ENCODE measurements at places on chromosomes 6 and 20.

DNA sequence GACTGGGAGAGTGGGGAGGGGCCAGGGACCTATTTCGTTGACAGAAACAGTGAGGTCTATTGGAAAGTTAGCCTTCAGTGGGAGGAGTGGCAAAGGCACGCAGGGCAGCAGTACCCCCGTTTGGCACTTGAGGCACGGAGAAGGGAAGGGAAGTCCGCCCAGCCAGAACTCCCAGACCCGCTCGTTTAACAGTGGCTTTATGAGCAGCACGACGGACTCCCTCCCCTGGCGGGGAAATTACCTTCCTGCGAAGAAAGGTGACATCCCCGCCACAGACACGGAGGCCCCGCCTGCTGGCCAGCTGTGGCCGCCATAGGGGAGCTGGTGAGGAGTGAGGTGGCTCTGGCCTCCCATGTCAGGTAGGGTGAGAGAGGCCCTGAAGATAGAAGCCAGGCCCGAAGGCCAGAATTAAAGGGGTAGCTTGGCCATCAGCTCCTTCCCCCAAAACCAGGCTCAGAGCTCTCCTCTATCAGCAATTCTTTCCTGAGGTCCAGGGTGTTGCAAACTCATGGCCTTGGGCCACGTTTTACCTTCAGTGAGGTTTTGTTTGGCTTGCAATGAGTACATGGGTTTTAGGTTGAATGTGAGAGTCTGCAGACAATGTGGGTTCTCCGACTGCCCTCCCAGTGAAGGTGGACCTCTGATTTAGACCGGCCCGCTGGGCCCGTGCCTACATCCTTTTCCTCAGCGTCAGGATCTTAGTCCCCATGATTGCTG is 123.7 kb downstream of the MRPL14 start:
- peak; percentile 37 for DNase-seq

DNA sequence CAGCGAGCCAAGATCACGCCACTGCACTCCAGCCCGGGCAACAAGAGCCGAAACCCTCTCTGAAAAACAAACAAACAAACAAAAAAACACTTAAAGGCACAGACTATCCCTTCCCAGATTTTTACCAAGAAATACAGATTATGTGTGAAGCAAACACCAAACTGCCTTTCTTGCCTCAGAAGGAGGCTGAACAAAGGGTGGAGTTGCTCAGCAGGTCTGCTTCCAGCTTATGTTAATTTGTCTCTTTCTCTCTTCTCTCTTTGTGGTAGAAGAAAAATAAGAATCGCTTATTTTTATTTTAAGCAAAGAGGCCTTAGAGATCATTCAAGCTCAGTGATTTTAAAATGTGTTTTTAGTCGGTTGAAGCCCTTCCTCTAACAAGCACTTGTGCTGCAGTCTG is 14.2 kb downstream of the TUBB2A start:
- no peak for DNase-seq

DNA sequence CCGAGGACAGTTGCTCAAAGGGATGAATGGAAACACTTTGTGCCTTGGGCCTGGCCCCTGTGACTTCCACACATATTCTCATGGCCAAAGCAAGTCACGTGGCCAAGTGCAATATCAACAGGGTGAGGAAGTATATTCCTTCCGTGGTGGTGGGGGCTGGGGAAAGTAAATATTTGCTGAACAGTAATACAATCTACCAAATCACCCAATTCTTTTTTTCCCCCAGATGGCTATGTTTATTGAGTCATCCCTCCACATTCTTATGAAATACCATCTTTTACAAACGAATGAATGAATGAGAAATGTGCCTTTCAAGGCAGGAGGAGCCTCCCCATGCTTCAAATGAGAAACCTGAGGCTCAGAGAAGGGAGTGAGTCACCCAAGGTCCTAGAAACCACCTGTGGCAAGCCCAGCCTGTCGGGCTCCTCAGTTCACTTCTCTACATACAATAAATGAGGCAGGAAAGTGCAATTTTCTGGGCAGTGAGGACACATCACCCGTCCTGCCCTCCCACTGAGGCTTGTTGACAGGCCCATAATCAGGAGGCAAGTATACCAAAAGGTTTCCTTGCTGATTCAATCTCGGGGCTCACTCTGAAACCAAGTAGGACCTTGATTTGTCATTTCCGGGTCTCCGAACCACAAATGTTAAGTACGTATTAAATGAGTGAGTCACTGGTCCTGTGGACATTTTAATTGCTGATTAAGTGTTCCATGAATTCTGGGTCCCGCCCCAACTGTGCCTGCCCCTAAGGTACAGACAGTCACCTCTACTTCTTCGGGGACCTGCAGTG is 25.3 kb upstream of the TOP1 start:
- peak; percentile 58 for DNase-seq

GRCh38 chr6:166289207-166290060 is 18.8 kb downstream of the PRR18 start:
- DNase-seq = no peak

DNA sequence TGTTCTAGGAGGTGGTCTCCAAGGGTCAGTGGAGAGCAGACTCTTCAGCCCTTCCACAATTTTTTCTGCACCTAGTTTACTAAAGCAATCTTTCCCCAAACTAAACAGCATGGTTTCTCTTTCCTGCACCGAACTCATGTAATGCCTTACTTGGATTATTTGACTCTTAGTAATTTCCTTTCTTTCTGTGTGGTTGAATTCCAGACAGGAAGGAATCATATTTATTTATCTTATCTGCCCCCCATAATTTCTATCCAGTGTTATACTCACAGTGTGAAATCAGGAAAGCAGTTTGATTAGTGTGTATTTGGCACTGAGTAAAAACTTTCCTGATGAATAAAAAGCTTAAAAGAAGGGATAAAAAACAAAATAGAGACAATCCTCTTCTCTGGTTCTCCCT is 140.3 kb upstream of the STMND1 start:
- no peak for DNase-seq

GRCh38 chr20:46835418-46835817 is 59.2 kb upstream of the EYA2 start:
- no peak for DNase-seq

GRCh38 chr6:52286798-52287432 is 2.4 kb upstream of the MCM3 start:
- peak; percentile 89 for DNase-seq

GRCh38 chr6:50816115-50816675 is 2.5 kb upstream of the TFAP2B start:
- peak; percentile 79 for DNase-seq

- no peak for DNase-seq
Observed at GRCh38 chr20:3168079-3168828, 5.1 kb downstream of the LZTS3 start.

GRCh38 chr6:137866200-137866913 is 702 bp upstream of the TNFAIP3 start:
- peak; percentile 63 for DNase-seq

GRCh38 chr6:169566319-169566718 is 135.5 kb downstream of the WDR27 start:
- DNase-seq = no peak

- DNase-seq = no peak
Observed at GRCh38 chr20:57716901-57717300, 7.1 kb upstream of the PMEPA1 start.

DNA sequence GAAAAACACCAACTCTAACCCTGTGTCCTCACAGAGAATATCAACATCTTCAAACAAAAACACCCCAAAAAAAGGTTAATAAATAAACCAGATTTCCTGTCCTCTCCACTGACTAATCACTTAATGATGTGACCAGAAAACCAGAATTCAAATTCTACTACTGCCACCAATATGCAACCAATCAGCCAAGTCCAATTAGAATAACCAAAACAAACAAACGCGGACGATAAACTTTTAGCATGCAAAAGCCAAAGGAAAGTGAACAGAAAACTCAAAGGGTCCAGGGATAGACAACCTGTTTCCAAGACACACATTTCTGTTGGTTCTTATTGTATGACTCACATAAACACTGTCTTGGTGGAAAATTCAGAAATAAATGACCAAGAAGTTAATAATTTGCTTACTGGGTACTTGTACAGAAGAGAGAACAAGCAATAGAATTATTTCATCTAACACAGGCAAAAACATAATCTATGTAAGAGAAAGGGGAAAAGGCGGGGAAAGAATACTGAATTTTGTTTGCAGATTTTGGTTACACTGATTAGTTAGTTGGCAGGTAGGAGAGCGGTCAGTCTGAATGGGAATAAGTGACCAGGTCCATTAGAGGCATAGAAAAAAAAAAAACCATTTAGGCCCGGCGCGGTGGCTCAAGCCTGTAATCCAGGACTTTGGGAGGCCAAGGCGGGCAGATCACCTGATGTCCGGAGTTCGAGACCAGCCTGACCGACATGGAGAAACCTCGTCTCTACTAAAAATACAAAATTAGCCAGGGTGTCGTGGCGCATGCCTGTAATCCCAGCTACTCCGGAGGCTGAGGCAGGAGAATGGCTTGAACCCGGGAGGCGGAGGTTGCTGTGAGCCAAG is 34.1 kb downstream of the HFE start:
- DNase-seq = no peak

- DNase-seq = peak; percentile 53
Observed at GRCh38 chr6:10643201-10643651, 51.2 kb downstream of the C6orf52 start.

- DNase-seq = peak; percentile 69
Observed at GRCh38 chr20:49676581-49677291, 36.9 kb downstream of the B4GALT5 start.

DNA sequence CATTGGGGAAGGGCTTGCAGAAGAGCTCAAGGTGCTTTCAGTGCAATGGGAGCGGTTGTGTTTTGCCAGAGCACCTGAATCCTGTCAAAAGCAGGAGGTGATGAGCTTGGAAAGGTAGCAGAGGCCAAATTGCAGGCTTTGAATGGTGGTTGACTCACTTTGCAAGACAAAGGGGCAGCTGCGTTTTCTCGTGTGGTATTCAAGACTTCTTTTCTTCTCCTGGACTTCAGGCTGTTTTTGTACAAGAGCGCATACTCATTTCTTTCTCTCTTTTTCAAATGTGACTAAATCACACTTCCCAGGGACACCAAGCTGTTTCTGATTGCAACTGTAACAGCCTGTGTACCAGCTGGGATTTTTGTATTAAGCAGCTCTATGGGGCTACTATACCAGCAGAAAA is 32.3 kb downstream of the GHRH start:
- DNase-seq = no peak

DNA sequence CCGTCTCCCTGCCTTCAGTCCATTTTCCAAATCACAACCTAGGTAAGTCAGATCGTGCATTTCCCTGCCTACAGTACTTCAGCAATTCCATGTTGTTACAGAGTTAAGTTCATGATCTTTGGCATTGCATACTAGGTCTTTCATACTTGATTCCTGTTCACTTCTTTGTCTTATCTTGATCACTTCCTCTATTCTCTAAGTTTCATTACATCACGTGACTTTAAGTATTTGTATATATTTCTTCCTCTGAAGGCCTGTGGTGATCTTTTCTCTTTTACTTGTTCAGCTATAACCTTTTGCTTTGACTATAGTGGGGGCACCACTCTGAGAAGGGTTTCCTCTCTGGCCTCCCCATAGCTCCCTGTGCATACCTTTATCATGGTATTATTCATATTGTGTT is 100.2 kb downstream of the TRMT11 start:
- no peak for DNase-seq

DNA sequence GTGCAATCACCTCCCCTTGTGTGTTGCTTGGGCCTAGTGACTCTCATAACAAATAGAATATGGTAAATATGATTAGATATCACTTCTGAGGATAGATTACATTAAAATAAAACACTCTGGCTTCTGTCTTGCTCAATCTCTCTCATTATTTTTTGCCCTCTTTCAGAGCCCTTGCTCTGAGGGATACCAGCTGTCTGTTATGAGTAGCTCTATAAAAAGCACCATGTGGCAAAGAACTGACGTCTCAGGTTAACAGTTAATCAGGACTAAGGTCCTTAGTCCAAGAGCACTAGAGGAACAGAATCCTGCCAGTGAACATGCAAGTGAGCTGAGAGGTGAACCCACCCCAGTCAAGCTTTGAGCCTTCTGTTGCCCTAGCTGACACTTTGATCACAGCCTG is 402.2 kb upstream of the HTR1E start:
- DNase-seq = no peak

GRCh38 chr6:71367756-71368155 is 79.1 kb downstream of the OGFRL1 start:
- DNase-seq = peak; percentile 82

GRCh38 chr6:137148306-137149034 is 25.0 kb downstream of the IL22RA2 start:
- no peak for DNase-seq

DNA sequence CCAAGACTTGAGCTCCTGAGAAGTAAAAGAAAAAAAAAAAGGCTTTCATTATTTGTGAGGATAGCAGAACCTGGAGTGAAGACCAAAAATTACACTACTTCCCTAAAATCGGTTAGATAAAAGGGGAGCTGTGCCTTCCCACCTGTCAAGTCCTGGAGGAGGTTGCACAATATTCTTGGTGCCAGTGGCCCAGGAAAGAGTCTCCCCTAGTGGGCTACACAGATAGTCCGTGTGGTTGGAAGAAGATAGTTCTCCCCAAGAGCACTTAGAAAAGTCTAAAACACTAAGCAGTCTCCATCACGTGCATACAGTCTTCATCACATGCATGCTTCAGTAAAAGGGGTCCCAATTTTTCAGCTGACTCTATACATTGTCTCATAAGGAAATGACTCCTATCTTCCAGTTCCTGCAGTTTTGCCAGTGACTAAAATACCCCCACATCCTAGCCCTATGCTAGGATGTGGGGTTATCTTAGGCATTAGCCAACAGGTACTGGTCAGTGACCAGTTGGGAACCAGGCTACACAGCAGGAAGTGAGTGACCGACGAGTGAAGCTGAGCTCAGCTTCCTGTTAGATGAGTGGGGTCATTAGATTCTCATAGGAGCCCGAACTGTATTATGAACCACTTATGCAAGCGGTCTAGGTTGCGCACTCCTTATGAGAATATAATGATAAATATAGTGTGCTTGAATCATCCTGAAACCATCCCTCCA is 199.5 kb upstream of the FAM83B start:
- DNase-seq = no peak

DNA sequence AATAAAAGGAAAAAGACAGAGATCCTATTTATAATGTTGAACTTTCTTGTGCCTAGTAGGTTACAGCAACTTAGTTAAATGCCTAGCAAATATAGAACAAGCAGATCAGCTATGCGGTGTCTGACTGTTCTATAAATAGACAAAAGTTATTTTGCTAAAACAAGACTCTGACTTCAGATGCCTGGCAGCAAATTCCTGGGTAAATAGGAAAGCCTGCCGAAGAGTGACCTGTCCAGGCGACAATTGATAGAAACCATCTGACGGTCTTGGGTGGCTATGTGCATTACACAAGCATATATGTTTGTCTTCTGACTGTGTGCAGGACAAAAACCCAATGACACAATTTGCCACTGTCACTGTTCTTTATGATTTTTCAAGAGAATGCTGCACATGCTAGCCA is 38.0 kb upstream of the PDE10A start:
- DNase-seq = no peak
